A549 treated with Hydrocortisone at 1 μM for 4 hours (cell line): ENCODE measurements at places on chromosomes 6 and 20. TPM values are rescaled to one million over a fixed set of nuclear protein-coding genes. Genes with fewer than 3 reads are reported as not detected.

Gene SIRPD
- not detected in 5 replicates for total RNA-seq

Gene RGS17
- total RNA-seq, result 4.5 to 6.5 TPM (median 6.3 TPM) in 5 replicates

Gene TBXT
- 0.21 TPM in 1 of 5 replicates, not detected in the others for total RNA-seq

Gene LY6G6F
- total RNA-seq, result not detected in 5 replicates

Gene MYB
- 0.59 to 1.2 TPM (median 0.95 TPM) in 5 replicates for total RNA-seq

Gene NMBR
- not detected in 5 replicates for total RNA-seq

Gene CDC40
- total RNA-seq, result 6.3 to 11.0 TPM (median 8.3 TPM) in 5 replicates

Gene CALHM5
- total RNA-seq, result 0.03 to 0.09 TPM (median 0.06 TPM) in 5 replicates

Gene DOK5
- total RNA-seq, result 0.06 TPM in 1 of 5 replicates, not detected in the others

Gene CCND3
- total RNA-seq, result 121 to 173 TPM (median 155 TPM) in 5 replicates

Gene DEK
- total RNA-seq, result 68.0 to 98.1 TPM (median 82.0 TPM) in 5 replicates

Gene CCDC170
- total RNA-seq, result 0.03 to 0.12 TPM (median 0.08 TPM) in 4 of 5 replicates, not detected in the other

Gene TMC2
- not detected in 5 replicates for total RNA-seq

Gene TRIM40
- not detected in 5 replicates for total RNA-seq
